ENCODE measurements at places on chromosomes 5 and 9.

DNA sequence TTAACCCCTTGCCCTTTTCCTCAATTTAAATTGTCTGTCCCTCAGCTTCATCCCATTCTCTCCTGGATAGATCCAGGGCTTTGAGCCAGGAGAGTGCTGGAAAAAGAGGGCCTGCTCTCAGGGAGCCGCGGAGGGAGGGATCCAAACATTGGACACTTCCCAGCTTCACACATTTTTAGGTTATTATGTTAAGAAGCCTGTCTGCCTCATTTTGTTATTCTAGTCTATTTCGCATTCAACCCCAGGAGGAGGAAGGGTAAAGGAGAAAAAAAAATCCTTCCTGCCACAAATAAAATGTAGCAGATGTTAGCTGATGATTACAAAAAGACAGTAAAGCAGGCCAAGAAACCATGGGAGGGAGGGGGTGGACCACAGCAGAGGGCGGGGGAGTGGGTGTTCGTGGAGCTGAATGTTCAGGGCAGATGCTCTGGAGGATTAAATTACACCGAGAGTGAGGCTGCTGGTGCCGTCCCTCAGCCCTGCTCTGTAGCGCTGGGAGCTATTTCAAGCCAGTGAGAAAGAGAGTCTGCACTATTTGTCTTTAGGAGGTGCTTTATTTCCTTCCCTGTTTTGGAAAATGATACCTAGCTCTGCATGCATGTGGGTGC lies 60.6 kb upstream of the ZFR start:
- no peak for DNase-seq

- no peak for DNase-seq
Measured at GRCh38 chr9:948497-948896, 28.0 kb upstream of the DMRT3 start.

DNA sequence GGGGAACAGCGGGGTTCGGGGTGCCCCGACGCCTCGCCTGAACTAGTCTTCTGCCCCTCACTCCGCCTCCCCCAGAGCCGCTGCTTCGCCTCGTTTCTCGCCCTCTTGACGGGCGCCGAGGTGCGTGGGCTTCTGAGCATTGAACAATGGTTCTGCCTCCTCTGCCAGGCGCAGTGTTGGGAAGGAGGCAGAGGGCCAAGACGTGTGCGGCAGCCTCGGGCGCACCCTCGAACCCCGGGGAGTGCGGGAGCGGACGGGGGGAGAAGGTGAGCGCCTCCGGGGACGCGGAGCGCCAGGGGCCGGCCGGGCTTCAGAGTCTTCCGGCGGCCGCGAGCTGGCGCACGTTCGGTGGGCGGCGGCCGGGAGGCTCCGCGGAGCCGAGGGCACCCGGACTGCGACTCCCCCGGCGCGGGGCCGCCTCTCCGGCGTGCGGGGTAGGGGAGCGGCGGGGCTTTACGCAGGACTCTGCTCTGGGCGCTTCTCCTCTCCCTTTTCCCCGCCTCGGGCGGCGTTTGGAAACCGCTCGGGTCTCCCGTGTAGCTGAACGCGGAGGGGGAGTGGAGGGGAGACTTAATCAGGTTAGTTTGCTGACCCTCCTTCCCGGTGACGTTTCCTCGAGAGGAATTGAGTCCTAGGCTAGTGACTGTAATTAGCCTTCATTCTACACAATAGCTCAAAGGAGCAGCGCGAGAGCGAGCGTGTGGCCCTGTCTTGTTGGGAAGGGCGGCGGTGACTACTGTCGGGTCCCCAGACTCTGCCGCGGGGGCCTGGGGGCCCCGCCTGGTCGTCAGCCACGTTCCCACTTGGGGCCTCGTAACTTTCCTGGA lies 1.1 kb downstream of the VLDLR start:
- no peak for DNase-seq

GRCh38 chr9:78074385-78075291 lies 43.0 kb upstream of the GNAQ start:
- no peak for DNase-seq

DNA sequence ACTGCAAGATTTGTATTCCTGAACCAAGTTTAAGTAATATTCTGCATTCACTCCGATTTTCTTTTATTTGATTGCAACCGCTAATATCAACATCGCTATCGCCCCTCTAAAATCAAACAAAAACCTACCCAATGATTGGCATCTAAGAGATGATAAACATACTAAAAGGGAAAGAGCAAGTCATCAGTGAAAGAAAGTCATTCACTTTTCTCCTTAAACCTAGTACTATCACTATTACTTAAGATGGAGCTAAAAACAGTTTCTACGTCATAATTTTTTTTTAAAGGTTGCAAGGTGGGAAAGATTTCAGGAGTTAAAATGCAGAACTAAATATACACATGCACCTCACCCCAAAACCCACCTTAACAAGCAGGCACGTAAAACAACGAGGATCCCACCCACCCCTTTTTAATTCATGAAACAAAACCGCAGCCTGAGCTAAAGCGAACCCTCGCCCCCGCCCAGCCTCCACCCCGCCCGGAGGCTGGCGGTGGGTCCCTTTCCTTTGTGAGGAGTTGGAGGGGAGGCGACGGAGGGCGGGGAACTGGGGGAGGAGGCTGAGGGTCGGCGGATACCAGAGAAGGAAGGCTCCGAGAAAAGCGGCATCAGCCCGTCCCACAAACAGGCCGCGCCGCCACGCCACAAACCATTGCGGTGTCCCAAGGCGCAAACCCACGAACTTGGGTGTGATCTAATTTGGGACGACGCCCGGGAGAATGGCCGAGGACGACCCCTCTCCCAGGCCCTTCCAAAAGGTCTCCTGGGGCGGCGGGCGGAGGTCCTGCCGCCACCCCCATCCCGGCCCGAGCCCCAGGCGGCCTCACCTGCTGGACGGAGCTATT lies 861 bp downstream of the UBQLN1 start:
- DNase-seq = peak; percentile 51

DNA sequence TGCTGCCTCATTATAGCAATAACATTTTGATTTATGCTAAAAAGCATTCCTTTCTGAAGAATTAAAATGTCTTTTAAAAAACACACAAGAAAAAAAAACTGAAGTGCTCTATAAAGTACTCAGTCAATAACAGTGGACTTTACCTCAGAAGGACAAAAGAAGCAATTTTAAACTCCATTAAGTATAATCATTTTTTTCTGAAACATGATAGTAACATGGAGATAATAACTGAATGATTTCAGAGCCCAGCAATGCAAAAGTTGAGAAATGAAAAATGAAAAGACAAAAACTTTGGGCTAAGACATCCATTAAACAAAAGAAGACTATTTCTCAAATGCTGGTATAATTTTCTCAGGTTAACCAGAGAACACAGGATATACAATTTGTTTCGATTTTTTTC lies 78.7 kb downstream of the RFX3 start:
- DNase-seq = no peak

DNA sequence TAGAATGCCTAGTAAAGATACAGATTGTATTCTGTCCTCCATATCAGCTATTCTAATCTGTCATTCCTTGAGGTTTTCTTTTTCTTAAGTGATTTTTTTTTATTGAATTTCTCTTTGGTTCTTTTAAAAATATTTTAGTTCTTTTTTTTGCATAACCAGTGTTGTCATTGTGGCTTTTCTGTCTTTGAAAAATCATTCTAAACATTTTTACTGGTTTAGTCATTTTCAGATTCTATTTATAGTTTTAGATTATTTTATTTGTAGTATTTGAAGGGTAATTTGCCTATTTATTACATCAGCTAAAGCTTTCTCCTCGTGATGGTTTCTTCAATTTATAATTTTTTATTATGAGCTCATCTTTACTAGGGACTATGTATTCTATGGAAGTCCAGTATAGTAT lies 78.1 kb downstream of the NDUFAF2 start:
- DNase-seq = no peak

All from activated CD8-positive, alpha-beta memory T cell treated with anti-CD3 and anti-CD28 coated beads for 4 hours (primary cell).